ENCODE measurements at places on chromosomes 11 and 22.

- DNase-seq: no peak
These were observed 78.7 kb upstream of the GRAMD1B start for GRCh38 chr11:123351375-123351774.

DNA sequence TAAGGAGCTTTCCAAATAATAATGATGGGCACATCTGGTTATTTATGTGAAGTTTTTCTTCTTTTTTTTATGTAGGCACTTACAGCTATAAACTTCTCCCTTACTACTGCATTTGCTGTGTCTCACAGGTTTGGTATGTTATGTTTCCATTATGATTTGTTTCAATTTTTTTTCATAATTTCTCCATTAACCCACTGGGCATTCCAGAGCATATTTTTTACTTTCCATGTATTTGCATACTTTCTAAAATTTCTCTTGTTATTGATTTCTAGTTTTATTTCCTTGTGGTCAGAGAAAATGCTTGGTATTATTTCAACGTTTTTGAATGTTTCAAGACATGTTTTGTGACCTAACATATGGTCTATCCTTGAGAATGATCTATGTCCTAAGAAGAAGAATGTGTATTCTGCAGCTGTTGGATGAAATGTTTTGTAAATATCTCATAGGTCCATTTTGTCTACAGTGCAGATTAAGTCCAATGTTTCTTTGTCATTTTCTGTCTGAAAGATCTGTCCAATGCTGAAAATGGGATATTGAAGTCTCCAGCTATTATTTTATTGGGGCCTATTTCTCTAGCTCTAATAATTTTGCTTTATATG lies 362.1 kb downstream of the DDX10 start:
- no peak for DNase-seq

DNA sequence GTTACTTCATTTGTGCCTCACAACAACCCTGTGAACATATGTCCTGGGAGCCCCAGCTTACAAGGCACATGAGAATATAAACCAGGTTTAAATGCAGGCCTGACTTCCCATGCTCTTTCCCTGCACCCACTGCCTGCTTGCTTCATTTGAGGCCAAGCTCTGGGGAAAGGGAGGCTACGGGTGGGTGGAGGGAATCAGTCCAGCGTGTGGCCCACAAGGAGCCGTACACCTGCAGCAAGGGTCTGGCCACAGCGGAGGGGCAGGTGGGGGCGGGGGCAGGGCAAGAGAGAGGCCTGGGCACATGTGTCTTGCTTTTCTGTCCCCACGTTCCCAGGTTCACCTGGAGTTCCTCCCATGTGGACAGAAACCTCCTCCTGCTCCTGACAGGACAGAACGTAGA lies 26.2 kb downstream of the FAM83F start:
- no peak for DNase-seq

GRCh38 chr11:123316003-123316402 lies 114.1 kb upstream of the GRAMD1B start:
- DNase-seq: no peak

DNA sequence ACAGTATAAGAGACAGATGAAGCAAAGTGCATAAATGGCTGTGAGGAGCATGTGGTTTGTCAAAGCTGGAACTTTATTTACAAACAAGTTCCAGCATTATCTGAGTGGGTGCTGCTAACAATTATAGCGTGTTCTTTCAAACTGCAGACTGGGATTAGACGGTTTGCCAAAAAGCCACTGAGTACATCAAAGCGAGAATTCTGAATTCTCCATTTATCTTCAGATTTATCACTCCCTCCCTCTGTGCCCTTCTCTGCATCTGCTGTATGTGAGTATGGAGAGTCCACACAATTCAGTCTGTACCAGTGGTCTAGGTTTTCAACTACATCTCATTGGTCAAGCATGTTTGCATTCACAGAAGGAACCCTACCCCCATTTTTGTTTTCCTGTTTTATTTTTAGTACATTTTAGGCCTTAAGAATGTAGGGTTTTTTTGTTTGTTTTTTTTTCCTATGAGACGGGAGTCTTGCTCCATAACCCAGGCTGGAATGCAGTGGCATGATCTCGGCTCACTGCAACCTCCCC lies 18.1 kb upstream of the INCENP start:
- DNase-seq: no peak

GRCh38 chr11:122721201-122721963 lies 65.9 kb downstream of the UBASH3B start:
- no peak for DNase-seq

- no peak for DNase-seq
These were observed 901 bp upstream of the PARVA start for GRCh38 chr11:12376259-12377081.

- DNase-seq: no peak
These were observed 113.4 kb downstream of the CTNND1 start for GRCh38 chr11:57874981-57875380.

DNA sequence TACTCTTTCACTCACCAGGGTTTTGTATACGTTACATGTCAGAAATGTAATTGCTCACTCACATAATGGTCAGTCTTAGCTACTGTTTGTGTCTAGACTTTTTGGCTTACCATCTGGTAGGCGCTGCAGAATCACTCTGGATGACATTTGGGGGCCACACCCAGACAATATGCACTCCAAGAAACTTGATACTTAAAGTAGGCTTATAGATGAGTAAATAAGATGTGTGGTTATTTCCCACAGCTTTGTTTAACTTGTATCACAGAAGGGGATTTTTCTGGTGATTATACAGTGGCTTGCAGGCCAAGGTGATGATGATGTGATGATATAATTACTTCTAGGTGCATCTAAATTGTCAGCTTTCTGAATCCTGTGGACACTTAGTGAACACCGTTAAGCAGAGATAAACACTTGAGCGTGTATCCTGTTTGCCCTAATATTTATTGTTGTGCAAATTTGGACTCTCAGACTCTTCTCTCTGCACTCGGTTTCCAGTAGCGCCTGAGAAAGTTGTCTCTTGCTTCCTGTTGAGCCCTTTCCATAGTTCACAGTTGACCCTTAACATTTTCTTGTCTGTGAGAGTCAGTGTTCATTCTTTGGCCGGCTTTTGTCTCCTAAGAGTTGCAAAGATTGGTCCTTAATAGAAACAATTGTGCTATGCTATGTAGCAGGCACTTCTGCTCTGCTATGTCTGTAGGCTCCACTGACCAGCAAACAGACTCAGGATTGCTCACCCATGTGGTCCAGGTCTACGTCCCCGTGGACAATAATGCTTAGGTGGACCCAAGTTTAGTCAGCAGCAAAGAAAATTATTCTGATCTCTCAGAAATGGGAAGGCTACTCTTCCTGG lies 89.3 kb downstream of the PRR5L start:
- DNase-seq: no peak

GRCh38 chr11:26027887-26028286 lies 304.0 kb upstream of the ANO3 start:
- no peak for DNase-seq

DNA sequence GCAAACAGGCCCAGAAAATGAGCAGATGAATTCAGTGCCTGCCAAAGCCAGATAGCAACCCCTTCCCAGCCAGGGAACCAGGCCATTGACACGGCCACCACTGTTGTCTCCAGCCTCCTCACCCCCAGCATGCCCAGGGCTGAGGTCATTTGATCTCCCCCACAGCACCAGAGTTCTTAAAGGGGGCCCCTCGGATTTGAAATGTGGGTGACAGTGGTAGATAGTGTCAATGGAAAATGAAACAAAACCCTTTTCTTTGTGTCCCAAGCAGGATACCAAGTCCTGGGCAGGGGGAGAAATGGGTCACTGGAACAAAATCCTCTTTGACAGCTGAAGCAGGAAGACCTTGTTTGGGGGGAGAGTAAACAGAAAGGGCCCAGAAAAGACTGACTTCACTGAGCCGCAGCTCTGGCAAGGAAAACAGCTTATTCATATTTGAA lies 14.3 kb upstream of the ACCSL start:
- DNase-seq: no peak

GRCh38 chr22:38317122-38317994 lies at the start of gene CSNK1E:
Gene CSNK1E, minus strand, starts transcription at chr22:38317433. Its CDS starts 3,276 bp downstream, at chr22:38314157.
- DNase-seq: no peak

GRCh38 chr11:116984186-116984585 lies 114.0 kb downstream of the SIK3 start:
- DNase-seq: no peak

DNA sequence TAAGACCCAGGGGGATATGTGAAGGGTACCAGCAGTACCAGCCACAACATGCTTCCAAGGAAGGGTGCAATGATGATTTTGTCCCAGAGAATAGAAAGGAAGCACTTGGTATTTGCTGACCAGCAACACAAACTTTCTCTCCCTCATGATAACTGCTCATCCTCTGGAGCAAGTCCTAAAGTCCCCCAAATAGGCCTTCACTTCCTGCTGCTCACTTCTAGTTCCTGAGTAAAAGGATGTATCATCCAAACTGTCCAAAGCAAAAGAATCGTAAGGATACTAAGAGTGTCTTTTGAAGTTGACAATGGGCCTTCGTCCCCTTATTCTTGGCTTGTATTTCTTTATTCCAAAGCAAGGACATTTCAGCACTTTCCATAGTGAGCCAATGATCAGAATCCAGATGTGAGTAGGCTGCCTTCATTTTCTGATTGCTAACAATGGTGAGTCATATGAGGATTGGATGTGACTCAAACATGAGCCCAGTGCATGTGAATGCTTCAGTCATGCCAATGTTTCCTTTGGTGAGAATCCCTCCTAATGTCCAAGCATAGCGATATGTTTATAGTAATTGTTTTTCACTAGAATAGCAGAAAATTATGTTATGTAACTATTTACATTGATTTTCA lies 243.4 kb upstream of the POU2AF2 start:
- DNase-seq: no peak

DNA sequence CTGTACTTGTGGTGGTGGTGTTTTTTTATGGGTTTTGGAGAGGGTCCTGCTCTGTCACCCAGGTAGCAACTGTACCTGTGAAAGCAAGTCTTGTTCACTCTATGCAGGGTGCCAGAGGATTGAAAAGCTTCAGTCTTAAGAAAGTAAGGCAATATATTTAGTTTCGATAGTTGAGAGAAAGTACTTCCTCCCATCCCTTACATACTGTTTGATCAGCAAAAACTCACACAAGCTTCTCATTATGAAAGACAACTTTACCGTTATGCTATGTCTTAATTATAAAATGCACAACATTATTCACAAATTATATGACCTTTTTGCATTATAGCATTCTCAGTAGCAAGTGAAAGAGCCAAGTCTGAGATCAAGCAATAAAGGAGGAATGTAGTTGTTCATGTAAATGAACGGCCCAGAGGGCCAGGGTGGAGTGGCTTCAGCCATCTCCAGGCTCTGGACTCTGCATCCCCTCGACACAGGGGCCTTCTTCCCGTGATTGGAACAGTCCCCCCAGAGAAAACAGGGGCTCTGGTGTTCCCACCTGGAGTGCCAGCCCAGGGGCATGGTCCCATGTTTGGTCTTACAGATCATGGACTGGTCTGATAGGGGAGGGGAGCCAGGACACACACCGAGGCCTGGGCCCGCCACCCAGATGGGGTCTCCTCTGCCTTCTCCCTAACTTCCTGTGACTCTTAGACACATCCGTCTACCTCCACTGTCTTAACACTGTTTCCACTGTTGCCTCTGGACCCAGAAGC lies 38.7 kb upstream of the CTTN start:
- DNase-seq: no peak

DNA sequence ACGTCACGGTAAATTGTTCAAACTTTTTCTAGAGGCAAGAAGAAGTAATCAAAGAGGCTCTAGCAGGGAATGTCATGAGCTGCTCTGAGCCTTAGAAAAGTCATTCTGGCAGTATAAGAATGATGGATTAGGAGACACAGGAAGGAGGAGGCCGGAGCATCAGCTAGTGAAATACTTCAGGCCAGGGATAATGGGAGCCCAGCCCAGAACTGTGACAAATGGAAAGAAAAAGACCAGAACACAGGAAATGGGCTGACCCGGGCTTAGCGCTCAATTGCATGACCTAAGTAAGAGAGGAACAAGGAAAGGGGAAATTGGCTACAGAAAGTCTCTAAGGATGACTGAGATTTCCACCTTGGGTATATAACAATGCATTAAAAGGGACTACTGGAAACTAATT lies 108.6 kb downstream of the LARGE1 start:
- no peak for DNase-seq

- DNase-seq: no peak
These were observed 43.7 kb downstream of the MICAL3 start for GRCh38 chr22:17980638-17981051.

- DNase-seq: no peak
These were observed 9.0 kb downstream of the POLR3H start for GRCh38 chr22:41535244-41535643.

DNA sequence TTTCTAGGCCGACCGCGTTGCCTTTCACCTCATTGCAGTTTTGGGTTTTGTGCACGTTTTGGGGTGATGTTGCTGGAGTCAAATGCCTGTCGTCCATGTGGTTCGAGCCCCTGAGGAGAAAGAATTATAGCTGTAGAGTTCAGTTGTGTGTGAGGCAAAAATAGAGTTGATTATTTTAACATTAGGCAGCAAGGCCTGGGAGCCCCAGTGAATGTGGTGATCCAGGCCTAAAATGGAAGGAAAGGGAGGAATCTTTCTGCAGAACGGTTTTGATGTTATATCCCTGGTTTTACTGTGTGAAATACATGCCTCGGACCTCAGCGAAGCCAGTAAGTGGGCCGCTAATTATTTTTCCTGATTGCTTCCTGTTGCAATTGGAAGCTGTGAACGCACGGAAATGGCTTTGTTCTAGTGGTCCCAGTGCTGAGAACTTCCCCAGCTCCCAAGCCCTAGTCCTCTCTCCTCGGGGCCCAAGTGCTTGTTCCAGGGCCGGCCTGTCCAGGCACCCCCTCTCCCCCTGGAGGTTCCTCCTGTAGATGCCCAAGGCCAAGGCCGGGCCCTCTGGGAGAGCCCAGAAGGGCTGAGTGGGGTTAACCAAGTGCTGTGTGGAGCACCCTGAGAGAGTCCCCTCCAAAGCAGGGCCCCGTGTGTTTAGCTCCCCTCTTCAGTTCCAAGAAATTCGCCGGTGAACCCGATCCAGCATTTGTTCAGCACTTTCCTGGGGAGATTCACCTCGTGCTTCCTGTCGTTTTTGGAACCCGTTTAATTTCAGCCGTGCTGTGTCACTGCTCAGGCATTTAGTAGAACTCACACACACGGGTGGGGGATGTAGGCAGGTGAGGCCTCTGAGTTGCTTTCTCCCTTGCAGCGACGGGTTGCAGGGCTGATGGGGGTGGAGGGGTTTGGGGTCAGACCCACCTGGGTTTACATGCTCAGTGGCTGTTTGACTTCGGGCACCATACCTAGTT lies 2.1 kb downstream of the LRP5 start:
- no peak for DNase-seq

- no peak for DNase-seq
These were observed 36.9 kb downstream of the PTPRJ start for GRCh38 chr11:48017105-48017830.

GRCh38 chr22:48806227-48806781 lies 1021.4 kb downstream of the BRD1 start:
- no peak for DNase-seq
